Right hindlimb (tissue), 1 donor: ENCODE measurements at places on chromosomes 2 and 18.

- no peak for DNase-seq
Observed at GRCh38 chr18:3205239-3205638, 14.5 kb downstream of the MYOM1 start.

DNA sequence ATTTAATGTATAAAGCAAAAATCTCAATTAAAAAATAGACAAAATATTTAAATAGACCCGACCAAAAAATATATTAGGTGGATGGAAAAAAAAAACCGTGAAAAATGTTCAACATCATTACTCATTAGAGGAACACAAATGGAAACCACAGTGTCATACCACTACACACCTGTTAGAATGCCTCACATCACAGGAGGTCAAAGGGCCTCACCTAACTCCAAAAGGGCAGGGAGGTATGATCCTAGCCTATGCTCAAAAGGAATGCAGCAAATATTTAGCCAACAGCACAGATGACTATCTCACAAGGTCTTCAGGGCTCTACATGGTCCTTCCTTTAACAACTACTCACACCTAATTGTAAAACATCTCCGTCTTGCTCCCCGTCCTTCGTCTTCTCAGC, 185.5 kb upstream of the SETBP1 start:
- DNase-seq, result no peak

GRCh38 chr2:43100883-43101662, 125.3 kb downstream of the ZFP36L2 start:
- peak; percentile 75 for DNase-seq

GRCh38 chr18:11502368-11502767, 107.0 kb upstream of the SLC35G4 start:
- DNase-seq, result no peak

- DNase-seq, result no peak
Observed at GRCh38 chr2:37637190-37637860, 34.1 kb downstream of the CDC42EP3 start.

DNA sequence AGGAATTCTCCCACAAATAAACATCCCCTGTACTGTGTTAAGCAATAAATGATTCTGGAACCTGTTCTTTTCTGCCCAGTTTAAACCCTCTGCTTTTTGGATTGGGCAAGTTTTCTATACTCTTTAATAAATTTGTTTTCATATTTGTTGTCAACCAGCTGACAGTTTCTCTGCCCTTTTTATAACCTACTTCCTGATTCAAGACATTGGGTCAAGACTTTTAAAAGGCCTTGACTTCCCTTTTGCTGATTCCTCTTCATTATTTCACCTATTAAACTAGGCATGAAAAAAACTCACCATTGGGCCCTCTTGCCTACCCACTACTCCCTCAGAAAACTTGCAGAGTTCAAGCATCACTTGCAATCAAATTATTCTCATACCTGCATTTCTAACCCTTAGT, 459.5 kb downstream of the ARHGAP15 start:
- DNase-seq, result no peak

DNA sequence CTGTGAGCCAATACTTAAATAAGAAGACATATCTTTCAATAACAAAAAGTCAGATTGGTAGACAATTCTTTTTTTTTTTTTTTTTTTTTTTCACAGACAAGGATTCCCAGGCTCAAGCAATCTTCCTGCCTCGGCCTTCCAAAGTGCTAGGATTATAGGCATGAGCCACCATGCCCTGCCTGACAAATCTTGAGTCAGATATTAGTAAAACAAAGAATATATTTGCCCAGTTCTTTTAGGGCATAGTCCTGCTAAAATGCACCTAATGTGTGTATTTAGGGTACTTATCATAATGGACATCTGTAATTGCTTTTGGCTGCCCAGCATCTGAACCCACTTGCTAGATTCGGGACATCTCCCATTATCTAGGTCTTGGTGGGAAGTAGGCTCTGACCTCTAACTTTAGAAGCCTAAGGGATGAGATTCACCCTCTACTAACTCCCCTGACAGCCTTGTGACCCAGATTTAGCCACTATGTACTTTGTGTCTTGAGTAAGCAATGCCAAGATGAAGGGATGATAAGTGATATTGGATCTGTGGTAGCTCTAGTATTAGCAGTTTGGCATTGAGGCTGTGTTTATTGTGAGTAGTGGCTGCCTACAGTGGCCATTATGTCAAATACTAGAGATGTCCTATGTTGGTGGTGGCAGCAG, 18.5 kb upstream of the PSME4 start:
- no peak for DNase-seq

DNA sequence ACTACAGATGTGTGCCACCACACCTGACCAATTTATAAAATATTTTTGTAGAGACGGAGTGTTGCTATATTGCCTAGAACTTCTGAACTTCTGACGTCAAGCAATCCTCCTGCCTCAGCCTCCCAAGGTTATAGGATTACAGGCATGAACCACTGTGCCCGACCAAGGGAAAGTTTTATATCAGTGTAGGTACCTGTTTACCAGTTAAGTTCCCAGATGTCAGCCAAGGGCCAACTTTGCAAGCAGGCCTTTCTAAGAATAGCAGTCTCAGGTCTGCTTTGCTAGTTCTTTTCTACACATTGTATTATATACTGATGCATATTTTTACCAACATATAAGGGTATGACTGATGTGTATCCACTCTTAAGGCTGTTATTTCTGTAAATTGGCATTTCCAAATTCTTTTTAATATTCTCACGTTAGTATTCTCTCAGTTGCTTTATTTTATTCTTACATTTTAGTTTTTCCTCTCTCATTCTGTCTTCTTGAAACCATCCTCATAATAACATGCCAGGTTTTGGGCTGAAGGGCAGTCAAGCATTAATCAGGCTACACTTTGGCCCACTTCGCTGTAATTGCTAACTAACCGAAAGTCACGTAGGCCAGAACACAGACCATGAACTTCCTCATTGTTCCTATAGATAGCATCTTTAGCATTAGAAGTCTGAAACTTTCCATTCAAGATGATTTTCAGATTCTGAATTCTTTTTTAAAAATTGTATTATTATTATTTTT, 25.0 kb upstream of the CXXC1 start:
- no peak for DNase-seq

DNA sequence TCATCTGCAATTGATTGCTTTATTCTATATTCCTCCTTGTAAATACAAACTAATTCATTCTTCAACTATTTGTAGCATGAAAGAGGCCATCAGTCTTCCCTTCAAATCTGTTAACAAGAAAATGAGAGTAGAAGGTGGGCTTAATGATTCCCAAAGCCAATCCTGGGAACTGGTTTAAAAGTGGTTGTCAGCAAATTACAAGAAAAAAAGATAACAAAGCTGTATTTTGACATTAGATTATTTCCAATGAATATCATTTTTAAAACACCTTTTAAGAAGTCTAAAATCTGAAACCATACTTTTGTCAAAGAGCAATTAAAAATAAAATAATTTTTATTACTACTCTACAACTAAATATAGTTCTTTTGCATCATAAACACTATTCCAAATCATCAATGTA, 139.2 kb downstream of the DYM start:
- no peak for DNase-seq

GRCh38 chr2:18592372-18592771, 3.0 kb upstream of the NT5C1B start:
- DNase-seq, result no peak
